Skin of body (tissue), 3 donors: ENCODE measurements at places on chromosomes 2 and 18. TPM values are rescaled to one million over a fixed set of nuclear protein-coding genes. Genes with fewer than 3 reads are reported as not detected.

The FAM110C gene
- 3.6 TPM for total RNA-seq

The RTTN gene
- 27.1 TPM for total RNA-seq

DNA sequence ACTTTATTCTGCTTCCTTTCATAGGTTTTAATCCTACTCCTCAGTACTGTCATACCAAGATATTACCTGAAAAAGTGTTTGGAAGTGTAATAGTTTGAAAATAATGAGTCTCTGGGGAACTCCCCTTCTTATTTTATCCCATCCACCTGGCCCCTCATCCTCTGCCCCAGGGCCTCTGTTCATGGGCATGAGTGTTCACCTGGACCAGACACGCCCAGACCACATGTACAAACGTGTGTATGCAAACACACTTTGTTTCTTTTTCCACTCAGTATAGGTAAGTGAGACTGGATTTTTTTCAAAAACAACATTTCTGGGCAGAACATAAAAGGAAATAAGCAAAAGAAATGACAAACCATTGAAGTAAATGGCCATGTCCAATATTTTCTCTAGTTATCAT lies 62.1 kb upstream of the THSD7B start:
- DNase-seq: no peak

- no peak for DNase-seq
Observed at GRCh38 chr2:18922276-18922675, 332.9 kb upstream of the NT5C1B start.

GRCh38 chr2:38650717-38651116 lies 15.2 kb upstream of the GALM start:
- no peak for DNase-seq
